ENCODE measurements at places on chromosomes 11 and 22.

- DNase-seq: no peak
Measured at GRCh38 chr11:109864151-109864661, 229.0 kb upstream of the ZC3H12C start.

GRCh38 chr22:31179345-31179744 lies 19.4 kb downstream of the RNF185 start:
- DNase-seq: no peak

- DNase-seq: no peak
Measured at GRCh38 chr11:8381871-8382396, 118.3 kb upstream of the LMO1 start.

DNA sequence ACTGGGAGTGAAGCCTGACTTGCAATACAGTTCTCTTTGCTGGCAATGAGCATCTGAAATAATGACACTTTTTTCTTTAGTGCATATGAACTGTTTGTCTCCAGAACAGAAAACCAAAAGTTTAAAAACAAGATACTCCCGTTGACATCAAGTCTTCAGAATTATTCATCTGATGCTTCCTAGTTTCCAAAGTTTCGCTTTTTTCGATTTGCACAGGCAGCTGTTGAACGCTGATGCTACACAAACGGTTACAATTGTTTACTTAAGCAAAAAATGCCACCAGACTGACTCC lies 612 bp upstream of the BIRC2 start:
- DNase-seq: no peak

GRCh38 chr11:96317985-96318384 lies 25.0 kb downstream of the MAML2 start:
- no peak for DNase-seq

- DNase-seq: no peak
Measured at GRCh38 chr22:39362271-39362670, 12.5 kb downstream of the SYNGR1 start.

- no peak for DNase-seq
Measured at GRCh38 chr22:44074337-44074984, 50.4 kb downstream of the PARVB start.

GRCh38 chr11:75199412-75199955 lies 41.1 kb upstream of the TPBGL start:
- DNase-seq: no peak

GRCh38 chr11:126722956-126723664 lies 277.5 kb downstream of the KIRREL3 start:
- DNase-seq: no peak

DNA sequence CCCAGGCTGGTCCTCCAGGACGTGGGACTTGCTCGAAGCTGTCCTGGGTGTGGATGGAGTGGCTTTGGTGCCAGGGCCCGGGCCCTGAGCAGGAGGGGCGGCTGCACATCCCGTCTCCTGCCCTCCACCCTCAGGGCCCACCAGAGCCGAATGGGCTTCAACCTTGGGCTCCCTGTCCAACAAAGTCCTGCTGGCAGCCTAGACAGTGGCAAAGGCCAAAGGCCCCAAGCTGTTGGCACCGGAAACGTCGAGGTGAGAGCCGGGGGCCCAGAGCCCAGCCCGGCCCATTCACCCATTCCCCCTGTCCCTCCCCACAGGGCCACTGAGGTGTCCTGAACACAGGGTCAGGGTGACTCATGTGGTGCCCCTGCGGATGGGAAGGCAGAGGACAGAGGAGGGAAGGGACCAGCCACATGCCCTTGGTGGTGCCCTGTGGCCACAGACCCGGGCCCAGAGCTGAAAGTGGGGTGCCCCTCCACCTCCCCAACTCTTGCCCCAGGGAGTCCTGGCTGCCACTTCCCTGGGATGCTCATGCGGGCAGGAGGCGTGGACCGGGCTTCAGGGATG lies 9.1 kb downstream of the TSPAN32 start:
- DNase-seq: no peak

- DNase-seq: no peak
Measured at GRCh38 chr22:20149257-20150250, 1.3 kb downstream of the CCDC188 start.

DNA sequence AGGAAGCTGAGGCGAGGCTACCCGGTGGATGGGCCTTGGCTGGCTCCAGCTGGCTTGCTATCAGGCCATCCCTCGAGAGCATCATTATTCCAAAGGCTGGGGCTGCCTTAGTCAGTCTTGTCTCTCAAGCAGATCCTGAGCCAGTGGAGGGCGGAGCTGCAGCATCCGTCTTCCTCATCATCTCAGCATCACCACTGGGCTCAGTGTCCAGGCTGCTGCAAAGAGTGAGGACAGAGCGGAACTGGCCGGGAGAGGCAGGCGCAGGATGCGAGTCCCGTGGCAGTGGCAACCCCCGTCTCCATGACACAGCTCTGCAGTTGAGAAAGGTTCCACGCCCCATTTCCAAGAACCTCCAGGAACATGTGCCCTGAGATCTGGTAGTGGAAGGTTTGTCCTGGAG lies 4.4 kb downstream of the TP53I11 start:
- no peak for DNase-seq

DNA sequence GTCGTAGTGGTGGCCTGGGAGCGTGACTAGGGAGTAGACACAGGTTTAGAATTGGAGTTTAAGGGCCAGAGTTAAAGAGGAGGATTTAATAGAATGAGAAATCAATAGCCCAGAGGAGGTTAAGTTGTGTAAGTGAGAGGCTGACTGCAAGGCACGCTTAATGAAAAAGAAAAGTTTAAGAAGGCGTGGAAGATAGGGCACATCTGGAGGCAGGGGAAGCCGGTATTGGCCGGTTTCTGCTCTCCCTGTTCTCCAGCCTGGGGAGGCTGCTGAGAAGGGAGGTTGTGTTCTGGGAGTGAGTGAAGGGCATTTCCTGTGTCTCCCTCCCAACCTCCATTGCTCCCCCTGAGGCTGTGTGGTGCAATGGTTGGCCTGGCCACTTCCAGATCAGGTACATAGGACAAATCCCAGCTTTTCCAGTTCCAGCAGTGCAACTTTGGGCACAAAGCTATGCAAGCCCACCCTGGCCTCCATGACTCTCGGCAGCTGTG lies 6.3 kb downstream of the GRIK4 start:
- no peak for DNase-seq

GRCh38 chr22:43446037-43446803 lies 34.4 kb downstream of the MPPED1 start:
- DNase-seq: no peak

GRCh38 chr11:71499546-71499945 lies 27.5 kb upstream of the KRTAP5-7 start:
- DNase-seq: no peak

DNA sequence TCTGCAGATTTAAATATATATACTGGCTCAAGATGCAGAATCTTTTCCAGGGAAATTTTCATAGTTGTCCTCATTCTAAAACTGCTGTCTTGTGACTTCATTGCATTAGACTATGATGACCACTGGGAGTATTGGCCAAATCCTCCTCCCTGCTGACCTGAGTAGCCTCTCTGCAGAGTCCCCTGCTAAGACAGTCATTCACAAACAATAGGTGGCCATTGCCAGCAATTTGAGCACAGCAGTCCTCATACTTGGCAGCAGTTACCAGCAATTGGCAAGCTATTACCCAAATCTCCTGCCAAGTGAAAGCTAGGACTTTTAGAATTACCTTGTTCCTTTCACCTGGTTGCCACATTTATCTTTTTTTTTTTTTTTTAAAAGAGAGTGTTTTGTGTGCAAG lies 325.8 kb downstream of the FAT3 start:
- DNase-seq: no peak

DNA sequence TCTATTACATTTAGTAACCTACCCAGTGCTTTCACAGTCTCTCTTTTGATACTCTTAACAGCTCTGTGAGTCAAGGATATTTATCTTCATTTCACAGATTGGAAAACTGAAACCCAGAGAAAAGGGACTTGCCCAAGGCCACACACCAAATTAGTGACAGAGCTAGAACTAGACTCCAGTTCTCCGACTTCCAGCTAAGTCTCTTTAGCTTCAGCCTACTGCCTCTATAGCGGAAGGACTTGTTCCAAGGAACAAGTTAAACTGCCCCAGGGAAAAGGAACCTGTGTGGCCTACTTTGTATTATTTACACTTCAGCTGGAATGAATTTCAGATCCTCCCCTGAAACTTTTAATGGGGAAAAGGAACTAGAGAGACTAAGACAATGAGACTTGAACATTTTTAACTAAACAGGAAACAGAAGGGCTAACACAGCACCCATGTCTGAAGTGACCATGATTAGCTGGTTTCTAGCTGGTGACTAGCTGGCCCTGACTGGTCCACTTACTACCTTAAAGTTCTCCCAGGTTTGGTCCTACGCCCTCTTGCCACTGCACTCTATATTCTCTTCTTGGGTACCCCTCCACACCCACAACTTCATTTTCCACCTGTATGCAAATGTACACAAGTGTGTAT lies 1.3 kb downstream of the LRRC51 start:
- no peak for DNase-seq

GRCh38 chr11:66705587-66706335 lies 23.3 kb downstream of the SPTBN2 start:
- DNase-seq: no peak

DNA sequence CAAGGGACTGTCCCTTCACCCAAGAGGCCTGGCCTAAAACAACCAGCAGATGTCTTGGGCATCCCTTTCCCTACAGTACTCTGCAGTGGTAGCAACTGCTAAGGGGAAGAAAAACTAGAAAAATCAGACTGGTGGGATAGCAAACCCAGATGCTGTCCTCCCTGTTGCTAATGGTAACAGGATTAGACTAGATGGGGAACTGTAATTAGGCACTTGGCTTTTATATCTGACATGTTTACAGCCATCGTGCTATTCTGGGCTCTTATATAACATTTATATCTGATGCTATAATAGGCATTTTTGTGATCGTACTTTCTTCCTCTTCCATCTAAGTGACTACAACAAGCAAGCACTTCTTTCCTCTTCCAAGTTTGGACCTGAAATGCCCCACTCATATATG lies 316.7 kb downstream of the DLG2 start:
- DNase-seq: no peak

GRCh38 chr11:118334745-118335144 lies 7.8 kb downstream of the CD3D start:
- peak; percentile 60 for DNase-seq

DNA sequence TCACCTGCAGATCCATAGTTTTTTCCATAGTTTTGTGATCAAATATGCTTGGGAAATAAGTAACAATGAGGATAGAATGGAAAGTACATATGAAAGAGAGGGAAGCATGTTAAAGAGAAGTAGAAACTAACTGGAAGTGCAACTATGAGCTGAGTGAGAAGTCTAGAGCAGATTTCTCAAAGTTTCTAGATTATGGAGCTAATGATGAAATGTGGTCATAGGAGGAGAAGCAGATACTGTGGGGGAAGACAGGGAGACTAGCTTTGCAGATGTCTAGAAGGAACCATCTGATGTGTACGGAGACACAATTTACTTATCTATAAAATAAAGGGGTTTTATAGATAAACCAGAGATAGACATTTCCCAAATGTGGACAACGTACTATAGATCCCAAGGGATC lies 37.1 kb downstream of the RELT start:
- DNase-seq: no peak

DNA sequence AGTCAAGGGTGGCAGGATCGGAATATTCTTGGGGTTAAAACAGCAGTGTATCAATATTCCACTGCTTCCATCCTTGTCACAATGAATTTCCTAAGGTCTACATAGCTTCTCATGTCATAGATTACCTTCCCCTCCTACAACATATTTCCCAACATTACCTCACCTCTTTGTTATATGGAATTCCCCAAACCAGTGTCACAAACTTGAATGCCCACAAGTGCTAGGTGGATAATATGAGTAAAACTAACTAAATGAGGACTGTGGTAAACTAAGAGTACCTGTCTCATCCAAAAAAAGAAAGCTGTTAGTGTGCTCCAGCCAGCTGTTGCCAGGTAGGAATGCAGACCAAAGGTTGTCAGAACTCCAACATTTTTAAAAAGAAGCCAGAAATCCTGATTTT lies 17.0 kb upstream of the NUCB2 start:
- no peak for DNase-seq

- DNase-seq: no peak
Measured at GRCh38 chr11:1209371-1210057, 13.4 kb upstream of the MUC5B start.

- peak; percentile 75 for DNase-seq
Measured at GRCh38 chr11:95764267-95764898, 25.2 kb downstream of the FAM76B start.

DNA sequence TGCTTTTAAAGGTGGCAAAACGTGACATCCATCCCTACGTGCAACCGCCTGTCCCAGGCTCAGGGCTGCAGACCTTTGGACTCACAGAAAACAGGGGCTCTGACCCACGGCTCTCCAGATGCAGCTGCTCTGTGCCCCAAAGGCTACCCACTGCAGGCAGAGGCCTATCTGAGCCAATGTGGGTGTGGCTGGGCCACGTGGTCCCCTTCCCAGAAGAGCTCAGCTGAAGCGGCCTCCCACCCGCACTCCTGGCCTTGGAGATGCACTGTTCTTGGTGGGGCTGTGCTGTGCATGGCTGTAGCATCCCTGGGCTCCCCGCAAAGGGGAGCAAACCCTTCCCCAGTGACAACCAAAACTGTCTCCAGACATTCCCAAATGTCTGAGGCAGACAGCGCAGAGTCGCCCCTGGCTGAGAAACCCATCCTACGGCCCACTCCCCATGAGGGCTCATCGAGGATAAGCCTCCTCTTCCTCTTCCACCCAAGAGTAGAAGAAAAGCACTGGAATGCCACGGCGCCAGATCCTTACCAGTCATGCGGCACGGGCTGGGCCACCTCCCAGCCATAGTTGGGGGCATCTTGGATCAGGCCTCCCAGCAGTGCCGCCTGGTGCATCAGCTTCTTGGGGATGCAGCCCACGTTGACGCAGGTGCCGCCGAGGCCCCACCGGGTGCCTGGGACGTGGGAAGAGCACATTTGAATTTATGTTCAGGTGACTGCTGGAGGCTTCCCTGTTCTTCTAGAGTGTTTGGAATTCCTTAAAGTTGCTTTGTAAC lies 23.1 kb upstream of the COMT start:
- DNase-seq: no peak

GRCh38 chr11:76577226-76577920 lies 93.2 kb downstream of the LRRC32 start:
- no peak for DNase-seq

DNA sequence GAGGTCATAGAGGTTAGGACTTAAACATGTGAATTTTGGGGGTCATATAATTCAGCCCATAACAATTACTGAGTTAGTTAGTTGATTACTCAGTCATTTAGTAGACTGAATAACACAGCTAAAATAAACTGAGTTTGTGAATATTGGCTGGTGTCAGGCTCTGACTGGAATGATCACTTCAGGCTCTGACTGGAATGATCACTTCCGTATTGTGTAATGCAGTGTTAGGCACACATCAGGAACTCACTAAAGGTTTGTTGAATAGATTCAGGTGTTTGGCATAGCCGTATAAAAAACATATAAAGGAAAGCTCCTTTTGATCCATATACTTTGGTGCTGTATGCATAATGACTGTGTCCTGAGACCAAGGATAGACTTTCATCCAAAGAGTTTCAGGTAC lies 610.5 kb downstream of the INSC start:
- DNase-seq: no peak

DNA sequence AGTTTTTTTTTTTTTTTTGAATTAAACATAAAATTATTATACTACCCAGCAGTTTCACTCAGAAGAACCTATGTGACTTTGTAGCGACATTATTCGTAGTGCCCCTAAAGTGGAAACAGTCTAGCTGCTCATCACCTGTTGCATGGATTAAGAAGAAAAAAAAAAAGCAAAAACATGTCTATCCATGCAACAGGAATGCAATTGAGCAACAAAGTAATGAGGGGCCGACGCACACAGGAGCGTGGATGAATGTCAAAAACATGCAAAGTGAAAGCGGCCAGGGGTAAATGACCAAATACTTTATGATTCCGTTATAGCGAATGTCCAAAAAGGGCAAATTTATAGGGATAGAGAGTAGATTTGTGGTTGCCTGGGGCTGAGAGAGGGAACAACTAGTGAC lies 16.3 kb downstream of the MYO18B start:
- no peak for DNase-seq
